ENCODE measurements at places on chromosomes 2 and 18. TPM values are rescaled to one million over a fixed set of nuclear protein-coding genes. Genes with fewer than 3 reads are reported as not detected.

Gene CHRND
- not detected for total RNA-seq

Gene UGT1A7
- total RNA-seq: not detected

Gene CYRIA
- total RNA-seq: 8.2 TPM

Gene NETO1
- total RNA-seq: 19.3 TPM

Gene MTX2
- 32.9 TPM for total RNA-seq

Gene FNDC4
- total RNA-seq: 14.7 TPM

Gene NPHP1
- 3.3 TPM for total RNA-seq

Gene UPP2
- total RNA-seq: not detected

Gene ACTG2
- 13.7 TPM for total RNA-seq

Gene MROH2A
- total RNA-seq: not detected

- DNase-seq: peak; percentile 97
Observed at GRCh38 chr2:217988014-217988839, 14.6 kb downstream of the TNS1 start.

DNA sequence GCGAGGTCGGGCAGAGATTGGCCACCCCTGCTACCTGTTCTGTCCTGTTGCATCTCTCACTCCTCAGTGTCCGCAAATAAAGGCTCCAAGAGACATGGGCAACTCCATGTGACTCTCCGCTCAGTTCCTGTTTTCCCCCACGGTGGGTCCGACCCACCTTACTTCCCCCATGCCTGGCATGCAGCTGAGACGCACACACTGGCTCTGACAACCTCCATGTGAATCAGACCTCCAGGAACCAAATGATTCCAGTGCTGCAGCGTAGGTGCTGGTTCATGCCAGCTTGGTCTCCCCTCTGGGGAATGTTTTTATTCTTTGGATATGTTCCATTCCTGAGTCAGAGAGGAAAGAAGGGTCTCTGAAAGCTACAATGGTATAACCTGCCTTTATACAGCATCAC is 221.5 kb downstream of the SH3RF3 start:
- DNase-seq: no peak

- no peak for DNase-seq
Observed at GRCh38 chr2:71498261-71498701, 44.9 kb downstream of the DYSF start.

DNA sequence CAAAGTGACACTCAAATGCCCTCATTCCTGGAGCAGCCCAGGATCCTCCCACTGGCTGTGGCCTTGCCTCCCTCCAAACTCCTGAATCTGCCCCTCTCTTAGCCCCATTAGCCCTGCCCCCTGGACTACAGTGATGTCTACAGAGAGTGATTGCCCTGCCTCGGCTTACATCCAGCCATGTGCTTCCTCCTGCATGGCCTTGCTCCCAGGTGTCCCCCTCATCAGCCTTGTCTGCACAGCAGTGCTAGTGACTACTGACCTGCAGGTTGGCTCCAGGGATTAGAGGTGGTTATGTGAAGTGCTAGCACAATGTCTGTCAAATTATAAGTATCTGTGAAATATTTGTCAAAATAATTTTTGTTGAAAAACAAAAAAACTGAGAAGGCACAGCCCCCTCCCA is 259.1 kb upstream of the MYT1L start:
- DNase-seq: no peak

DNA sequence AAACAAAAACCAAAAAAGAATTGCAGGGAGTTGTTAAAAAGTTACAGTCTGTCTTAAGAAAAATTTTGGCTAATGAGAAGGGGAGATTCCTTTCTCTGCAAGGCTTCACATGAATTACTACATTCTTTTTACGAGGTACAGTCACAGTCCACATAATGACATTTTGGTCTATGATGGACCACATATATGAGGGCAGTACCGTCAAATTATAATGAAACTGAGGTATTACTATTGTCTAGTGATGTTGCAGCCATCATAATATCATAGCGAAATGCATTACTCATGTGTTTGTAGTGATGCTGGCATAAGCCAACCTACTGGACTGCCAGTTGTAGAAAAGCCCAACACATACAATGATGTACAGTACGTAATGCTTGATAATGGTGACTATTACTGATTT is 12.5 kb downstream of the SERPINB7 start:
- DNase-seq: no peak

- DNase-seq: no peak
Observed at GRCh38 chr18:28269750-28270149, 92.8 kb upstream of the CDH2 start.

DNA sequence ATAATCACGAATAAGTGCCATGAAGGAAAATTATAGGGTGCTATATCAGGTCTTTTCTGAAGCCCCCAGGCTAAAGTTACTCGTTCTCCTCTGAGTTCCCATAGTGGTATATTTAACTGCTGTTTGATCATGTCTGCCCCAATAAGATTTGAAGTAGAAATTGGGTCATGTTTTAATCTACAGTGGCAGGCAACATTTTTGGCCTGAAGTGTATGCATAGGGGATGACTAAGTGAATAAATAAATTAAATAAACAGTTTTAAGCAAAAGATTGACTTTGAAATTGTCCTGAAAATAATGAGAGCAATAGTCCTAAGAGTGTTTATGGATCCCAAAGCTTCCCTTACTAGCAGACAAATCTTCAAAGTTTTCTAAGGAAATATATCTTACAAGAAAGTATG is 500.9 kb downstream of the TNS1 start:
- DNase-seq: no peak

- no peak for DNase-seq
Observed at GRCh38 chr2:45173513-45173912, 164.3 kb upstream of the SIX2 start.

DNA sequence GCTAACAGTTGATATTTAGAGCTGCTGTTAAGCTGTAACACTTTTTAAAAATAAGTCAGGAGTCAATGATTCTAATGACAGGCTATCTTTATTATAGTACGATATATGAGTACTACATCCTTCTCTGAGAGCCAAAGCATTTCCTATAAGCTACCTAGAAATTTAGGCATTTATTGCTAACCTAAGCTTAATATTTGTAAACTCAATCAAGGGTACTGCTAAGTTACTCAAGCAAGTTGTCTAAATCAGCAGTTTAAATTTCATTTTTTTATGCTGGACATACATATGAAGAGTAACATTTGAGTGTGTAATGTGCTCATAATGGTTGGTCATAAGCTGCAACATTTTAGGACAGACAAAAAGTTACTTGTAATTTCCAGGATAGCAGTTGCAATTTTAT is 1576.5 kb upstream of the NXPH2 start:
- DNase-seq: no peak

- DNase-seq: no peak
Observed at GRCh38 chr2:55452879-55453278, 33.2 kb upstream of the CCDC88A start.

GRCh38 chr2:27779417-27780055 is 8.0 kb downstream of the MRPL33 start:
- no peak for DNase-seq

DNA sequence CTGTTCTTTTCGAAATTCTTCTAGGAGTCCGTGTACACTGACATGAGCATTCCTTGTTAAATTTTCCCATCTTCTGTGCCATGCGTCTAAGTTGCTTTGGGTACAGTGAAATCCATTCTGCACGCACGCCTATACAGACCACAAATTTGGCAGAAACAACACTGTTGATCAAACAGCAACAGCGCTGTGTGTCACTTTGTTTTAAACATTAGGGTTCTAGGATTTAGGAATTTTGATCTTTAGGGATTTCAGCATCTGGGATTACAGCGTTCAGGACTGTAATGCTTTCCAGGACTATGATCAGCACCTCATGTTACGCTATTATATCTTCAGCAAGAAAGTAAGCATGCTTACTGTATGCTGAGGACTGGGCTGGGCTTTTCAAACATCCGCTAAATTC is 47.1 kb upstream of the FHL2 start:
- DNase-seq: no peak

DNA sequence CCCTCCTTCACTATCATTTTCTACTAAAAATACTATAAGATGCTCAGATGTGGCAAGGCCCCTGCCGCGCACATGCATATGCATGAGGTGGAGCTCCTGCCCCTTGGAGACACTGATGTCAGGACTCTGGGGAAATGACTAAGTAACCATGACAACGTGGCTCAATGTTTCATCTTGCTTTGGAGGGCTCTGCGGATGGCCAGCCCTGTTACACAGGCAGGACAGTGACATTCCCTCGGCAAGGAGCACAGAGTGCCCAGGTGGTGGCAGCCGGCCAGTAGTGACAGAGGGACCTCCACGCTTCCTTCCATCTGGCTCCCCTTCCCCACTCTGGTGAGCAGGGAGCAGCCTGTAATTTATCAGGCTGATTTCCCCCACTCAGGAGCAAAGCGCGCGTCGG is 364.1 kb downstream of the SS18 start:
- DNase-seq: no peak

GRCh38 chr18:58431215-58431614 is 197.7 kb downstream of the ALPK2 start:
- DNase-seq: no peak

DNA sequence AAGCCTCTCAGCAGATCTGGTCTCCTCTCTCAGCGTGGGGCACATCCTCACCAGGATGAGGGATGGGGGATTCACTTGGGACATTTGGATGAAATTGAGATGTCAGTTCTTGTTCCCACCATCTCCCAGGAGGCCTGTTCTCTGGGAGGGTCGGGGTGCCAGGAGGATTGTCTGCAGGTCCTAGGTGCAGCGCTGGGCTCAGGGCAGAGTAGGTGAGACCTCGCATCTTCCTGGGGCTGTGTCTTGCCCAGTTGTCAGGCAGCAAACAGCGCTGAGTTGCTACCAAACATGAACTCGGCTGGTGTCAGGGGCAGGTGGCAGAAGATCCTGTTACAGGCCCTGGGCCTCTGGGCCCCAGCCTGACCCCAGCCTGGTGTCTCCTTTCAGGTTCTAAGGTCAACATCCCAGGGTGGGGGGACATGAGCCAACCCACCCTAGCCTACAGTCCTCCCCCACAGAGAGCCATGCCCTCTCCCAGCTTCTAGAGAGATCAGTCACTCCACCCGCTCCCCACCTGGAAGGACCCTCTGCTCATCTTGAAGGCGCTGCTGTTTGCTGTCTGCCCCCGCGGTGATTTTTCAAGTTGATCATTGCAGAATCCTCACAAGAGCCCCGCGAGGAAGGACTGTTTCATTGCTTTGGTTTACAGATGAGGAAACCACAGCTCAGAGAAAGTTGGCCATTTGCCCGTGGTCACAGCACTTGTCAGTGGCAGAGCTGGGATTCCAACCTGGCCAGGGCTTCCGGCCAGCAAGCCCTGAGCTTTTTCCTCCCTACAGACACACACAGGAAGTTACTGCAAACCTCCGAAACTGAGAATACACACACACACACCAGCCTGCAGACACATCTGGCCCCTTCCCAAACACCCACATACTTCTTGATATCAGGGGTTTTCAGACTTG is 83.9 kb downstream of the STPG4 start:
- DNase-seq: no peak

- peak; percentile 43 for DNase-seq
Observed at GRCh38 chr2:938181-939005, 12.3 kb upstream of the SNTG2 start.

DNA sequence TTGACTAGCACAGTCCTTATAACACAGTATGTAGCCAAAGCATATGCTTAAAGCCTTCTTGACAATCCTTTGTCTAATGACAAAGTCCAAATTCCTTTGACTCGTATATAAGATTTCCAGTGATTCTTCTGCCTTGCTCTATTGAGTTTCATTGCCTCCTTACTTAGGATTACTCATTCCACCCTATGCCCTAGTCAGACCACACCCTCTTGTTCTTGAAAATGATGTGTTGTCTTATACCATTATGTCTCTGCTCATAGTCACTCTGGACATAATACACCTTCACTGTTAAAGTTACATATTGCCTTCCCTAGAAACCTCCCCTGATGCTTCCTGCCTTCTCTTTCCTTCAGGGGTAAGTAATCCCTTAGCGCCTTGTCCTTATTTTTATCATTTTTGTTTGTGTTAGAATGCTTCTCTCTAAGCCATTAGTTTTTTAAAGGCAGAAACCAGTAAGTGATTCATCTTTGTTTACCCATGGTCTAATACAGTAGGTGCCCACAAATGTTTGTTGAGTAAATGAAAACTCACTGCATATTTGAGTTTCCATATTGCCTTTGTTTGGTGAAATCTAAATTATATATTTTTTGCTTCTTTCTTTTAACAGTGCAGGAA is 19.3 kb downstream of the GPD2 start:
- DNase-seq: no peak

DNA sequence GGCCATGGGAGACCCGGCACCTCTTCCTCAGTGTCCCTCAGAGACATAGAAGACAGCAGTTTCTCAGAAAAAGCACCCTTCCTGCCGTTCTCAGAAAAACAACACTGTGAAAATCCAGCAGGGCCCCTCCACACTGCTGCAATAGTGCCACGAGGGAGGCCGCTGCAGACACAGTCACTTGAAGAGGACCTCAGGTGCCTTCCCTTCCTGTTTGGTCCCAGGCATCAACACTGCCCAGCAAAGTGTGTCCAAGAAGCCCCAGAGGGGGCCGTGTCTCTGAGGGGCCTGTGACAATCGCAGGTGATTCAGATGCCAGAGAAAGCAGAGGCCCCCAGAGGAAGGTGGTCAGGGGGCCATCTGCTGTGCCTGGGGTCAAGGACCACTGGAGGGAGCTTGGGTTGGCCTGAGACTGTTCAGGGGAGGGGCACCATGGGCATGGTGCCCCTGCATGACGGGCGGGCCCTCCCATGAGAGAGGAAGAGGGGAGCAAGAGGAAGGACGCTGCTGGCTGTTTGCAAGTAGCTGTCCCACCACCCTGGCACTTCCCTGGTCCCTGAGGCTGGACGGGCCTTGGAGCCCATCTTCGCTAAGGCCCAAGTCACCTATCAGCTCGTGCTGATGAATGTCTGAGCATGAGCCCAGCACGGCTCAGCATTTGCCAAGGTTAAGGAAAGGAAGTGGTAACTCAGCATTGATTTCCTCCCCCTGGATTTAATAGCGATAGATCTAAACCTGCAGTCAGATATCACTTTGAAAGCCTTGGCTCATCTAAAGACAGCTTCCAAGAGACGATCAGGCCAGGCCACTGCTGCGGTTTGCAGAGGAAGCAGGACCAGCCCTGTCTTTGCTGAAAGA is 9.1 kb downstream of the TWIST2 start:
- no peak for DNase-seq

GRCh38 chr18:24949908-24950307 is 402.1 kb downstream of the ZNF521 start:
- DNase-seq: no peak

- no peak for DNase-seq
Observed at GRCh38 chr18:29383311-29384273, 1206.7 kb upstream of the CDH2 start.

- DNase-seq: no peak
Observed at GRCh38 chr18:54850598-54850997, 22.3 kb downstream of the RAB27B start.

DNA sequence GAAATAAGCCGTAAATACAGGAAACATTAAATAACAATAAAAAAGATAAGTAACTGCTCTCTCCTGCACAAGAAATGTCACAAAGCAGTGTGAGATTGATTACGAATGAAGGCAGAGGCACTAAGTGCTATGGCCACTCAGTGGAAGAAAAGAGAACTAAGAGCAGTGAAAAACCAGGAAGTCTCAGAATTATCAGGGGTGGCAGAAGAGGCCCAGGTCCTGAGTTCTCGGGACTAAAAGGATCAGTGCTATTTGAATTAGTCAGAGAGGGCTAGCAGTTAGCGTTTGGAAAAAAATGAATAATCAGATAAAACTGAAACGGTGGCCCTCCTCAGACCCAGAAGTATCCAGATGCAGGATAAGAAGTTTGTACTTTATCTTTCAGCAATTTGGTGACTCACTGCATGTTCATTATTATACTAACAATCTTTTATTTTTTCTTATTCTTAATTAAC is 367.1 kb downstream of the ZEB2 start:
- no peak for DNase-seq
